ENCODE measurements at places on chromosomes 13 and 19. TPM values are rescaled to one million over a fixed set of nuclear protein-coding genes. Genes with fewer than 3 reads are reported as not detected.

RRAS gene
- 0.94 TPM for total RNA-seq

NANOS3 gene
- total RNA-seq, result 3.8 TPM

MCEMP1 gene
- not detected for total RNA-seq

CCDC194 gene
- not detected for total RNA-seq

SNAPC2 gene
- 6.6 TPM for total RNA-seq

TNNI3 gene
- total RNA-seq, result 0.94 TPM

STOML3 gene
- not detected for total RNA-seq

LILRA1 gene
- total RNA-seq, result not detected

NAA16 gene
- total RNA-seq, result 54.1 TPM

TPRX2 gene
- total RNA-seq, result not detected

SIRT6 gene
- total RNA-seq, result 13.1 TPM

FBXO17 gene
- 9.1 TPM for total RNA-seq

PPP5C gene
- total RNA-seq, result 100 TPM

ZNF723 gene
- not detected for total RNA-seq

CCDC70 gene
- not detected for total RNA-seq

NKG7 gene
- total RNA-seq, result 0.63 TPM

Measured in parietal lobe (tissue), 2 donors.